CD4-positive, alpha-beta T cell (primary cell): ENCODE measurements at places on chromosomes 1 and 21. TPM values are rescaled to one million over a fixed set of nuclear protein-coding genes. Genes with fewer than 3 reads are reported as not detected.

The IL6R gene
- total RNA-seq: 31.7 TPM

The PAX7 gene
- not detected for total RNA-seq

The TNNI3K gene
- total RNA-seq: 1.0 TPM

The RIMKLA gene
- total RNA-seq: 0.11 TPM

The FCAMR gene
- not detected for total RNA-seq

GRCh38 chr1:168736520-168736919, 7.5 kb upstream of the DPT start:
- no peak for DNase-seq

DNA sequence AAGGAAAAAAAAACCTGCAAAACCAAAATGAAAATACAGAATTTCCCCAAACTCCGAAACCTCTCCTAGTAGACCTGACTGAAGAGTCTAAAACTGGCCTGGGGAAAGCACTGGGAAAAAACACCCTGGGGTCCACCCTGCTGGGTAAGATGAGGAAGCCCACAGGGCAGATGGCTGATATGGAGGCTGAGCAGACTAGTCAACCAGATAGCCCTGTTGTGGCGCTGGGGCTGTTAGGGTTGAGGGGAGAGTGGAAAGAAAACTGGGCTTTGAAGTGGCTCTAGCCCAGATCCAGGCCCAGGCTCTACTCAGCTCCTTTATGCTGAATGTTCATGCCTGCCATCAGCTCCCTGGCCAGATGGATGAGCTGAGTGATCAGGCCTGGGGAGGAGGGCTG, 6.8 kb upstream of the SLAMF1 start:
- no peak for DNase-seq

GRCh38 chr1:89836252-89837035, 15.6 kb downstream of the LRRC8D start:
- no peak for DNase-seq

DNA sequence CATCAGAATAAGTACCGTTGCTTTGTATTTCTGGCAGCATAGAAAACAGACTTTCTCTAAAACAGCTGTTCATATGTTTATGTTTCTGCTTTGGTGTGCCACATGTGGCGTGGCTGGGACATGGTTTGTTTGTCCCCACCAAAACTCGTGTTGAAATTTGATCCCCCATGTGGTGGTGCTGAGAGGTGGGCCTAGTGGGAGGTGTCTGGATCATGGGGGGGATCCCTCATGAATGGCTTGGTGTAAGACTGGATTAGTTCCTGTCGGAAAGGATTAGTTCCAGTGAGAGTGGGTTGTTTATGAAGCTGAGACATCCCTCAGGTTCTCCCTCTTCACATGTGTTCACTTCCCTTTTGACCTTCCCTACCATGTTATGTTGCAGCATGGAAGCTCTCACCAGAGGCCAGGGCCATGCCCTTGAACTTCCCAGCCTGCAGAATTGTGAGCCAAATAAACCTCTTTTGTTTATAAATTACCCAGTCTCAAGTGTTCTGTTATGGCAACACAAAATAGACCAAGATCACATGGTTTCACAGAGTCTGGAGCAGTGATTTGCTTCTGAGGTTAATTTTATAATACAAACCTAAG, 17.9 kb upstream of the H3-3A start:
- DNase-seq: no peak
